Body of pancreas (tissue), 4 donors: ENCODE measurements at places on chromosomes 11 and 22.

- DNase-seq, result peak; percentile 14
These were observed at the start of gene IRAG1 for GRCh38 chr11:10693509-10694081. TSS of gene IRAG1 (minus strand) at chr11:10693755. CDS start at chr11:10693602, 153 bp downstream.

DNA sequence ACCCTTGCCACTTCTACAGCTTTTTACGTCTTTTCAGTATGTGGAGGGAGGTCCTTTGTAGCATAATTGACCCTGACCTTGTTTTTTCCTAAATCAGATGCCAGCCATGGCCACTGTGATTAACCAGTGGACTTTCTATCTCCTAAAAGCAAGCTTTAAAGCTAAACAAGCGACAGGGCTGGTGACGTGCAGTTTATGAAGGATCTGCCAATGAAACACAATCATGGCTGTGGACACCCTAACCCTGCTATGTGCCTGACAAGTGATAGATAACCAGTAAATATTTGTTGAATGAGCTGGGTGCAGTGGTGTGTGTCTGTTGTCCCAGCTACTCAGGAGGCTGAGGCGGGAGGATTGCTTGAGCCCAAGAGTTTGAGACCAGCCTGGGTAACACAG lies 64.2 kb downstream of the LIF start:
- DNase-seq, result no peak

DNA sequence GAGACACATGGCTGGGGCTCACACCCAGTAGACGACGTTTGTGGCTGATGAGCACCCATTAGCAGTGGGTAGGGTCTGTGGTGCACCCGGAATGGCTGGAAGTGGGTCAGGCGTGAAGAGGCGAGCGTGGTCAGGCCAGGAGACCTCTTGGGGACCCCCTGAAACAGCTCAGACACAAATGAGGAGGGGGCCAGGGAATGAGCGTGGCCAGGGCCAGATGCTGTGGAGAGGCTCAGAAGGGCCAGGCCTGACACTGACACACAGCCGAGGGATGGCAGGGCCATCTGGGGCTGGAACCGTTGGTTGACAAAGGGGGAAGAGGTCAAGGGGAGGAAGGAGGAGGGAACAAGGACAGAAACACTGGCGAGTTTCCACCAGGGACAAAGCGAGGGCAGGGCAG lies 162.8 kb downstream of the SHANK2 start:
- DNase-seq, result no peak

- DNase-seq, result no peak
These were observed 39.4 kb downstream of the IRAG1 start for GRCh38 chr11:10653946-10654810.

GRCh38 chr11:94794287-94795168 lies 26.4 kb downstream of the AMOTL1 start:
- DNase-seq, result peak; percentile 87

DNA sequence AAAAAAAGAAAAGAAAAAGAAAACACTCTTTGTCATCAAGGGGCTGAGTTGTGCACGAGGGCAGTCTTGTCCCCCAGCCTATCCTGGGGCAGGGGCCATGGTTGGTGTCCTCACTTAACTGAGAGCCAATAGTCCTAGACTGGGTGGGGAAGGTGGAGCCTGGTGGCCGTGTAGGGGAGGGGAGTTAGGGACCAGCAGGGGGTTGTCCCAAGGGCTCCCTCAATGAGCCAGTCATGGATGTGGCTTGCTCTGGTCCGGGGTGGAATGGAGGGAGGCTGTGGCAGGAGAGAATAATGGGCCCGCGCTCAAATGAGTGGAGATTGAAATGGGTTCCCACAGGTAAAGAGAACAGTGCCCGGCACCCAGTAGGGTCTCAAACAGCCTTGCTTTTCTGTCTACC lies 46.2 kb downstream of the CACNA1I start:
- no peak for DNase-seq

GRCh38 chr11:96187822-96188221 lies 155.2 kb downstream of the MAML2 start:
- DNase-seq, result no peak

- DNase-seq, result no peak
These were observed 368.7 kb upstream of the TENM4 start for GRCh38 chr11:79809487-79809886.

- no peak for DNase-seq
These were observed 247.6 kb downstream of the CADM1 start for GRCh38 chr11:115256397-115257197.

DNA sequence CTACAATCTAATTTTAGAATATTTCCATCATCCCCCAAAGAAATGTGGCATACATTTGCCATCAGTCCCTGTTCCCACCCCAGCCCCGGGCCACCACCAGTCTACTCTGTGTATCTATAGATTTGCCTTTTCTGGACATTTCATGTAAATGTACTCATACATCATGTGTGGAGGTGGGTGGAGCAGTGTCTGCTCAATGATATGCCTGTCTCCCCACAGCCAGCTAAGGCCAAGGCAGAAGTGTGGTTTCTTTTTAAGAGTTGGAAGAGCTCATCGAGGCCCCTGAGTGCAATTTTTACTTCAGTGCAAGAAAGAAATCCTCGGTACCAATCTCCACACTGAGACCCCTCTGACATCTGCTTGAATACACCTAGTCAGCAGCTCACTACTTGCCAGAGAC lies 80.5 kb downstream of the TP53I11 start:
- no peak for DNase-seq

DNA sequence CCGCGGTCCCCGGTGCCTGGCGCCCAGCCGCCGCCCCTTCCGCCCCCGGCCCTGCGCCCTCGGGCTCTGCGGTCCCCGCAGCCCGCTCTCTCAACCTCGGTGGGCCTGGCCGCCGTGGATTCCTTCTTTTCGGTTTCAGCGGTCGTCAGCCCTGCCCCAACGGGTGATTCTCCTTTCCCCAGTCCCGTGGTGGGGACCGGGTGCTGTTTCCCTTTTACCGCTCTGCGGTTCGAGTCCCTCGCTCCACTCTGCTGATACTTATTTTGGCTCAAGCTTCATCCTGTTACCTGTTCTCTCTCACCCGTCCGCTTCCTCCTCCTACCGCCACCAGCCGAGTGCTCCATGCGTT lies 494 bp downstream of the ZDHHC5 start:
- DNase-seq, result no peak

GRCh38 chr22:32024796-32025195 lies 18.3 kb upstream of the SLC5A1 start:
- DNase-seq, result no peak

DNA sequence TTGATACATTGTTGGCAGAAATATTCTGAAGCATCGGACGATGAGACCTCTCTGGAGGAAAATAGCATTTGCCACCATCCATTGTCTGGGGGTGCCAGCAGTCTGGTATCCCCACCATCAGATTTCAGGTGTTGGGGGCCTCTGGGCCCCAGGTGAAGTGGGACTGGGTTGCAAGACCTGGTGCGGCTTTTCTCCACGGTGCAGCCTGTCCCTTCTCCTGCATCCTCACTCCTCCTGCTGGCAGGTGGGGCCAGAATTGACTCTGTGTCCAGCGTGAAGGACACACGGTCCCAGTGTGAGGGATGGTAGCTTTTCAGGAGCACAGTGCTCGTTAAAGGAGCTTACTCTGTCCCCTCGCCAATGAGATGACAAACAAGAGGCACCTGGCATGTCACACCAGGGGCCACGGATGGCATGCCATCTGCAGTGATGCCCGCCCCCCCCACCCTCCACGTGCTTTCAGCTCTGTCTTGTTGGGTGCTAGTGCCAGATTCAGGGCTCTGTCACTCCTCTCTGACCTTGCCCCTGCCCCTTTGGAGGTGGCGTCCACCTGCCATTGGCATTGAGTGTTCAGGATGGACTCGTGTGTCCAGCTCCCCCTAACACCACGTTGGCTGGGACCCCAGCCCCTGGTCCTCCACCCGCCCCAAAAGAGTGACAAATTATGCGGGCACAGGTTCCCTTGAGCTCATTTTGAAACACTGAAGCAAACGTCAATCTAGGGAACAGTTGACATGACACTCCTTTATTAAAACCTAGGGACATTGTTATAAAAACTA lies 62.4 kb downstream of the PARVG start:
- no peak for DNase-seq

- DNase-seq, result no peak
These were observed 260.7 kb downstream of the MN1 start for GRCh38 chr22:27540656-27541396.

DNA sequence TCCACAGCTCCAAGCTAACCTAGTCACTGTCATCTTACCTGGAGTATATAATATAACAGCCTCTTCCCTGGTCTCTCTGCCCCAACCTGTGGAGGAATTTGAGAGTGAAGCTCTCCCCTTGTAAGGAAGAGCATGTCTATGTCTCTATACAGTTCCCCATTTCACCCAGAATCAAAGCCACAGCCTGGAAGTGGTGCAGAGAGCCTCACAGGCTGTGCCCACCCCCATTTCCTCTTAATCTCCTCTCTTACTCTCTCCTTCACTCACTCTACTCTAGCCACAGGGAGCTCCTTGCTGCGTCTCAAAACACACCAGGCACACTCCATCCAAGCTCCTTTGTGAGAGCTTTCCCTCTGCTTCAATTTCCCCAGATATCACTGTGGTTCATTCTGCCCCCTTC lies 302.5 kb upstream of the ISX start:
- DNase-seq, result no peak
